GM23248 (cell line): ENCODE measurements at places on chromosomes 1 and 21. TPM values are rescaled to one million over a fixed set of nuclear protein-coding genes. Genes with fewer than 3 reads are reported as not detected.

The DYNLT4 gene
- total RNA-seq = not detected in 2 replicates

The PRKCZ gene
- 0.63 and 1.4 TPM in 2 replicates for total RNA-seq

The ZBTB48 gene
- 16.4 and 31.7 TPM in 2 replicates for total RNA-seq

The SYNJ1 gene
- total RNA-seq = 4.6 and 9.4 TPM in 2 replicates

The C1QB gene
- total RNA-seq = not detected in 2 replicates
